ENCODE measurements at places on chromosomes 1 and 21.

- no peak for DNase-seq
Observed at GRCh38 chr1:31005617-31006166, 59.8 kb downstream of the PUM1 start.

DNA sequence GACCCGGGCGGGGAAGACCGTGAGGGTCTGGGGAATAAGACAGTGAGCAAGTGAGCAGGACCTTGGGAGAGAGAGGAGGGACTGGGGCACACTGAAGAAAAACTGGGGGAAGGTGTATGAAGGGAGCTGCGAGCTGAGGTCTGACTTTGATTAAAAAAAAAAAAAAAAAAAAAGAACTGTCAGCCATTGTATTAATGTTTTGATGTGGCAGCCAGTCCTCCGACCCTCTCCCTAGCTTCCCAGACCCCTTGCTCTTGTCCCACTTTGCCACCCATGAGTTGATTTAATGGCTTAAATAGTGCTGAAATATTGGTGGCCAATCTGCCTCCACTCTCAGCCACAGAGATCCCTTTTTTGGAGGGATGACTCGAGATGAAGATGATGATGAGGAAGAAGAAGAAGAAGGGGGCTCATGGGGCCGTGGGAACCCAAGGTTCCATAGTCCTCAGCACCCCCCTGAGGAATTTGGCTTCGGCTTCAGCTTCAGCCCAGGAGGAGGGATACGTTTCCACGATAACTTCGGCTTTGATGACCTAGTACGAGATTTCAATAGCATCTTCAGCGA, 652 bp downstream of the HAX1 start:
- no peak for DNase-seq

GRCh38 chr21:16678429-16679160, 834.2 kb upstream of the CXADR start:
- DNase-seq, result no peak

GRCh38 chr1:15543589-15544568, 17.2 kb downstream of the DNAJC16 start:
- DNase-seq, result no peak

DNA sequence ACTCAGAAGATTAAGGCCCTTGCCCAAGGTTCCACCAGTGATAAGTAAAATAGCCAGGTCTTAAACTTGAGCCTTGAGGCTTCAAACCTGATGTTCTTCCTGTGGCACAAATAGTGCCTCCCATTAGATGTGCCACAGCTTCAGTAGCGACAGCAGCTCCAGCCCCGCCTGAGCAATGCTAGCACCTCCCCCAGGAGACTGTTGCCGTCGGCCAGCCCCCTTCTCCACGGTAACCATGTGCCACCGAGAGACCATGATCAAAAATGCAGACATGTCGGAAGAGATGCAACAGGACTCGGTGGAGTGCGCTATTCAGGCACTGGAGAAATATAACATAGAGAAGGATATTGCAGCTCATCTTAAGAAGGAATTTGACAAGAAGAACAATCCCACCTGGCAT, 32.2 kb downstream of the KLHDC7A start:
- no peak for DNase-seq

DNA sequence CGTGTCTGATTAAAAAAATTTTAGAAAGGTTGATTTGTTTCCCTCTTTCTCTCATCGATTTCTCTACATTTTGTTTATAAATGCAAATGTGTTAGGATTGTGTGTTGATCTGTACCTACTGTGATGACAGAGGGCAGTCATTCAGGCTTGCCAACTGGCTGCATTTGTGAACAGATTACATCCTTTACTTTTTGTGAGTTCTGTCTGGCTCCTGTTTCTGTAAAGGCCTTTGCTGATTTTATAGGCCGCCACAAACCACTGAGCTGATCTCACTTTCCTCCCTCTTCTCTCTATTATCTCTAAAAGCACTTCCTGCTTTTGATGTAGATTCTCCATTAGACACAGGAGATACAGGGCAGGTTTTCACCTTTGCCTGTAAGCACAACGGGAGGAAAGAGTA, 106.8 kb downstream of the ESRRG start:
- DNase-seq, result no peak

- DNase-seq, result no peak
Observed at GRCh38 chr1:22500471-22500870, 48.8 kb downstream of the ZBTB40 start.

DNA sequence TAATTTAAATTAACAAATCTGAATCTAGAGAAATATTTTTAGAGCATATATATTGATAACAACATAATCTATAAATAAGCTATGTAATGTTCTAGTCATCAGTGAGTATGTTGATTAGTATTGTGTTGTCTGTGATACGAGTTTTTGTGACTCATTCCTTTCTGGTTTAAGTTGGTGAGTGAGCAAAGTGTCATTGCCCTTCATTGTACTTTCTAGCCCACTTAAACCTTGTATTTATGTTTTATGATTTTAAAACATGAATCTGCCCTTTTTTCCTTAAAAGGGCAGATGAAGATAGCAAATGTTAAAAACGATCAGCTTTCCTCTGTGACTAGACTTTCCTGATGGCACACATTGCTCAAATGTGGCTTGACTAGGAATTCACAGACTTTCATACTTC, 38.5 kb downstream of the MACO1 start:
- DNase-seq, result no peak

- DNase-seq, result no peak
Observed at GRCh38 chr21:26544201-26544775, 28.8 kb downstream of the CYYR1 start.

DNA sequence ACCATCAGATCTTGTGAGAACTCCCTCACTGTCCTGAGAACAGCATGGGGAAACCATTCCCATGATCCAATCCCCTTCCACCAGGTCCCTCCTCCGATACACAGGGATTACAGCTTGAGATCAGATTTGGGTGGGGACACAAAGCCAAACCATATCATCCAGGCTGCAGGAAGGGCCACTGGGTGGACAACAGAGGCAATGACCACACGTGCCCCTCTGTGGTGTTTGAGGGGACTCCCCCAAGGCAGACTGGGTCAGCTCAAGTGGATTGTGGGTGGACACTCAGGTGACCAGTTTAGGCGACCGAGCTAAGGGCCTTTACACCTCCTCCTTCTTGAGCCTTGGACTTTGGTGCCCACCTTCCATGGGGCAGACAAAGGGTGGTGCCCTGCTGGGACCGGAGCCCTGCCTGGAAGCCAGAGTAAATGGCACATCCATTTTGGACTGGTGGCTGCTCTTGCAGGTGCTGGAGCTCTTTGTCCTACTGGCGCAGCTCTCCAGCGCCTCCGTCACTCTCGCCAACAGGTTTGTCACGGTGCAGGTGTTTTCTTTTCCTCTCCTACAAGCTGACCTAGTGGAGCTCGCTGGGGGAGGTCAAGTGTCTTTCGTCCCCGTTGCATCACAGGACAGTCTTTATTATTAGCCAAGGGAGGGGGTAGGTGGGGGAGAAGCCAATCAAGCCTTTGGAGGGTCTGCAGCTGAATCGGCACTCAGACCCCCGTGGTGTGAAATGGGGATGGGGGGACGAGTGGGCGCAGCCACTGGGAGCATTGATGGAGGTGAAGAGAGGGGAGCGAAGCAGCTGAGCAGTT, 37.6 kb downstream of the CRYAA start:
- DNase-seq, result no peak

DNA sequence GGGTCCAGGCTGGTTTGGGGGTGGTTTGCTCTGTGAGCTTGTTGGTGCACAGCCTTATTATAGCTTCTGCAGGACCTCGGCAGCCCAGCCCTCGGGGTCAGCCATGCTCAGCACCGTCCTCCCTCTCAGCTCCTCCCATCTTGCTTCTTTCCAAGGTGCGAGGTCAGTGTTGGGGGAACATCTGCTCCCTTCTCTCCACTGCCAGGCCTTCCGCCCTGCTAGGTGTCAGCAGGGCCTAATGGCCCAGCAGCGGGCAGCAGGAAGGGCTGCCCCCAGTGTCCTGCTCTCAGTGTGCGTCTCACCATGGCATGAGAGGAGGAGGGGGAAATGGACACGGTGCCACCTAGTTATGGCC, 36.5 kb upstream of the LRRC3 start:
- DNase-seq, result no peak

DNA sequence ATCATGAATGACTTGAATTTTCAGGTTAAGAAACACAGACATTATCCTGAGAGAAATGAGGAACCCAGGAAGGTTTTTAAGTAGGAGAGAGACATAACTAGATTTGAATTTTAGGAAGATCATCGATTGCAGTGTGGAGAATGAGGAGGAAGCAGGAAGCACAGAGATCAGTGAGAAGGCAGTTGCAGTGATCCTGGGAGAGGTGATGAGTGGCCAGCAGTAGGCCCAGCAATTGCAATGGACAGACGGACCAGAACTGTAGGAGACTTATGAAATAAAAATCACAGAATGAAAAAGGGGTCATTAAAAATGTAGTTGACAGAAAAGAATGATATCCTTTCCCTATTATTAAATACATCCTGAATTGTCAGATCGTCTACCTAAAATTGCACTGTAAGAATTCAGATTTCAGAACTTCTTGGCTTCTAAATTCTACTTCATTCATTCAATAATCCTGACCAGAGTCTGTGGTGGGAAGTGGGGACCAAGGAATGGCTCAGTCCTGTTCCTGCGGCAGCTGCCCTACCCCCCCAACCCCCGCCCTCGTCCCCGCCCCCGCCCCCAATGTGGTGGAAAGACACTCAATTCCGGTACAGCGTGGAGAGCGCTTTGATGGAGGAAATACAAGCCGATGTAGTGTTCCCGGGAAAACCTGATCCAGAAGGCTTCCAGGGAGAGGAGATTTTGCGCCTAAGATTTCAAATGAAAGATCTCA, 35.1 kb downstream of the SLC2A1 start:
- no peak for DNase-seq

GRCh38 chr21:15149600-15150224, 84.9 kb upstream of the NRIP1 start:
- DNase-seq, result no peak

DNA sequence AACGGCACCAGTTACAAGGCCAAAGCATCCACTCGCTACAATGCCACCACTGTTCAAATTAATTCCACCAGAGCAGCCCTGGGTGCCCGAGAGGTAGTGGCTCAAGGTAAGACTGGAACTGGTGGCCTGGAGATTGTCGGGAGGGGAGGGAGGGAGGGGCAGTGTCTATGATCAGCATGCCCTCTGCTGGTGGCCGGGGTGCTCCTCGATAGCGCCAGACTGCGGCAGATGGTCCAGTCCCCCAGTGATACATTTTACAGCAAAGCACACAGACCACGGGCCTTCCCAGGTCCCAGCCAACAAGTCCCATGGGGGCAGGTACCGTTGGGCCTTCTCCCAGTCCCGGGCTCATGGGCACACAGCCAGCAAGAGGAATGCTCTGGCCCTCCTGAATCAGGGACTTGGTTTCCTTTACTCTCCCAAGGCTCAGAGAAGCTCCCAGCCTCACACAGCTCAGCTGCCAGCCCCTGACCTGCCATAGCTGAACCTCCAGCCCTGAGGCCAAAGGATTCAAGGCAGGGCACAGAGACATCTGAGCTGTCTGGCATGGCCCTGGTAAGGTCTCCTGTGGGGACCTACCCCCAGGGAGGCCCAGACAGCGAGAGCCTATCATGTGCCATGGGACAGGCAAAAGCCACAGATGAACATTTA, 15.3 kb downstream of the ACOT7 start:
- DNase-seq, result no peak

DNA sequence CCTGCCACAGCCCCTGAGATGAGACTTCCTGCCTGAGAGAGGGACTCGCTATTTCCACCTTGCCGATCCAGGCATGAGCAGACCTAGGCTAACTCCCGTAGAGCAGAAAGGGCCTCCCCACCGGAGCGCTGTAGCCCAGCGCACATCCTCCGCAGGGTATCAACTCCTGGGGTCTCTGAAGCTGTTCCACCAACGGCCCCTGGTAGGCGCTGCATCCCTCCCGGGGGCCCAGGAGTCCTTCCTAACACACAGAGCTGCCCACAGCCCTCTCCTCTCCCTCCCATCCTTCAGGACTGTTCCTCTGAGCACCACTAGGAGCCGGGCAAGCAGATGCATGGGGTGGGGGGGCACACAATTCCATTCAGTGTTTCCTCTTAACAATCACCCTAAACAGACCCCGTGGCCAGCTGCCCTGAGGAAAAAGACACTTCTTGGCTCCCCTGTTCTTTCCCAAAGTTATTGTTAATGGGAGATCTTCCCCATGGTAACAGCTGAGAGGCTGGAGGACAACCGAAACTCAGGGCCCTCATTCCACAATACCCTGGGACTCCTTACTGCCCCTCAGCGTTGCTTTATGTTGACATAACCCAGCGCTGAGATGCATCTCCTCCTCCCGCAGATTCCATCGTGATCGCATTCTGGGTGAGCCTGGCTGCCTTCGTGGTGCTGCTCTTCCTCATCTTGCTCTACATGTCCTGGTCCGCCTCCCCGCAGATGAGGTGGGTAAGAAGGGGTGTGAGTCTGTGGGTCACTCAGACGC, 7.5 kb downstream of the MRAP start:
- no peak for DNase-seq

DNA sequence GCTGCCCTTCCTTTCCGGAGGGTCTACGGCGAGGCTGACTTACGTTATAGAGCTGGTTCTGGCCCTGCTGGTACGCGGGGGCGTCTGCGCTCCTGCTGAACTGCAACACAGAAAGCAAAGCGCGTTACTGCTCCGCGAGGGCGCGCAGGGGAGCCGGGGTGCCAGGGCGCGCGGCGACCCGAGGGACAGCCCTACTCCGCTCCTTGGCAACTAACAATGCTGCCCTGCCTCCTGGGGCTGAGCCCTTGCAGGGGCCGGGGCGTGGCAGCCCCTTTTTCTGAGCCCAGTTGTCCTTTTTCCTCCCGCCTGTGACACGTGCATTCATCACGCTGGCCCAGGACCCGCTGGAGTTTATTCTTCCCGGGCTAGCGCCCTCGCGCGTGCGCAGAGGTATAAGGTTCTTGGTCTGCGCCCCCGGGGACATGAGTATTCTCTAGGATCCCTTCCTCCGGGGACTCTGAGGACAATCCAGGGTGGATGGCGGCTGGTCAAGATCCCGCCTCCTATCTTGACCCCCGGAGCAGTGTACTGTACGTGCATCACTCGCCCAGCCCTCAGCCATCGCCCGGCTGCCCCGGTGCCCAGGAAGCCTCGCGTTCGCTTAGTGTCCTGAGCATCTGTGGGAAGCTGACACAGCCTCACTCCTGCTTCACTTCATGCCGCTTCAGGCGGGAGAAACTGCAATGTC, 78.9 kb downstream of the CD247 start:
- DNase-seq, result no peak

- no peak for DNase-seq
Observed at GRCh38 chr1:37795340-37796125, 1.9 kb downstream of the MANEAL start.

DNA sequence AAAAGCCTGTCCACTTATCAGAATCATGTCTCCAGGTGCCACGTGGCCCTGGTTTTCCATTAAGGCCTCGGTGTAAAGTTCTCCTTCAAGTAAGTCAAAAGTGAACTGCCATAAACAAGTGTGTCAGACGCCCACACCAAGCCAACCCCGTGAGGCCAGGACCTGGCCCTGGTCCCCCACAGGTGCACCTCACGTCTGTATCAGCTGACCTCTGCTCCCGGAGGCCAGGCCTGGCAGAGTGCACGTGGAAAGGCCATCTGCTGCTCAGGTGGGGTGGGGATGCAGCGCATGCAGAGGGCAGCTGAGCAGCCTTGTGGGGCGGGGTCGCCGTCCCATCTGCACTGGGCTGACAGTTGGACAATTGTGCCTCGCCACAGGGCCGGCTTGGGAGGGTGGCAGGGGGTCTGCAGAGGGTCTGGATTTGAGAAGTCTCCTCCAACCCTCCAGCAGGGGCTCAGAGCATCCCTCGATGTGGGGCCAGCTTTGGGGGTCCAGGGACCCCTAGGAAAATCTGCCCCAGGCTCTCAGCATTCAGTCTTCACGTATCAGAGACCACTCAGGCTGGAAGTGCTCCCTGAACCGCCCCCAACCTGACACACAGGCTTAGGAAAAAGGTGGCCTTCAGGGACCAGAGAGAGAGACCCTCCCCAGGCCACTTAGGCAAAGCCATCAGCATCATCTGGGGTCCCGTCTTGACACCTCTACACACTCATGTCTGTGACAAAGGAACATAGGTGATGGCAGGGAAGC, 3.0 kb downstream of the SLC19A1 start:
- no peak for DNase-seq

Measured in cortex of kidney (tissue), 1 donor.